ENCODE measurements at places on chromosomes 16 and 17.

DNA sequence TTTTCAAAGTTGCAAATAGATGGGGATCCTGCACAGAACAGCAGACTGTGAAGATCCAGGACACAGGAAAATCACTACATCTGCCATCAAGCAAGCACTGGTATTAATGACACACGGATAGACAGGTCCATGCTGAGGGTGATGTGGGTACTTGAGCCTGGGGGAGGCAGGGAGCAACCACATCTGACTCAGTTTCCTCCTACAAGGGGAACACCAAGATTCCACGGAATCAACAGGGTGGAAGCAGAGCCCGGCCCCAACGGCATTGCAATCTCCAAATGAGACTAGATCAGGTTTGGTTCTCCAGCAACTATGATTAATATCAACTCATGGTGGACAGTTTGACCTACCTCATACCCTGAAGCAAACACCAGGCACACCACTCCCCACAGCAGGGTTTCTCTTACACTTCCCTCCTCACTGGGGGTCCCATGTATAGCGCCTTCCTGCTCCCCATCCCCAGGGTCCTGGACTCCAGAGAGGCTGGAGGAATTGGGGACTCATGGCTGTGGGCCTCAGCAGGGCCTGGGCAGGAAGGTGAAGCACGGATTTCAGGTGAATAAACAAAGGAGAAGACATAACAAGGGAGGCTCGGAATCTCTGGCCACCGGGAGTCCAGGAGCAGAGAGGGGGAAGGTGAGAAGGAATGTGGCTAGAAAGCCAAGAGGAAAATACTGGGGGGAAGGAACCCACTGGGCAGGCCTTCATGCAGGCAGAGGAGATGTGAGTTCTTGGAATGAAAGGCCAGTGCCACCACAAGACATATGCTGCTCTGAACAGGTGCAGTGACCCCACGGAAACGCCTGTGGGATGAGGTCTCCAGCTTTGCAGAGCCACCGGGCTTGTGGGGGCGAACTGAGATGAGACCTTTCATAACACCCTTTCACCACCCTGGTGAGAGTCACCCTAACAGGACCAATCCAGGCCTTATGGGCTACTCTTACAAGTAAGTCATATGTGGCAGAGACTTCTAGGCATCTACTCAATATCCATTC, 29.5 kb upstream of the PIK3R6 start:
- no peak for DNase-seq

- no peak for DNase-seq
Observed at GRCh38 chr16:7391694-7392093, 59.0 kb downstream of the RBFOX1 start.

- peak; percentile 87 for DNase-seq
Observed at GRCh38 chr17:28133562-28133970, 91.1 kb downstream of the NLK start.

DNA sequence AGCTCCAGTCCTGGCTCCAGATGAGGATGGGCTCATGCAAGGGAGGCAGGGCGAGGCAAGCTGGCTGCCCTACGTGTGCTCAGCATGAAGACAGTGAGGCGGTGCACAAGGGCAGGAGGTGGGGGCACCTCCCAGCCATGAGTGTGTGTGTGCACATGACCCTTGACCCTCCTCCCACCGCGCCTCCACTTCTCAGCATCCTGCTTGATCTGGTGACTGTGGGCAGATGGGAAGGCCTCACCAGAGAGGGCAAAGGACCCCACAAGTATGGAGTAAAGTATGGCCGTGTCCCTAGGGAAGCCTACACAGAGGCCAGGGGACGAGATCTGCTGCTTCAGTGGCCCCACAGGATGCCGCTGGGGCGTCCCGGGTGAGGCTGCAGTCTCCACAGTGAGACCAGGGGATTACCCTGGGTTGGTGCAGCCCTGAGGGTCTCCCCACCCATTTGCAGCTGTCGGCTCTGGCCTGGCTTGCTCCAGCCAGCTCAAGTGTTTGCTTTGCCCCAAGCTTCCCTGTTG, 7.9 kb upstream of the RNF222 start:
- no peak for DNase-seq

- DNase-seq = no peak
Observed at GRCh38 chr16:48086422-48086821, 69.4 kb downstream of the ABCC12 start.

DNA sequence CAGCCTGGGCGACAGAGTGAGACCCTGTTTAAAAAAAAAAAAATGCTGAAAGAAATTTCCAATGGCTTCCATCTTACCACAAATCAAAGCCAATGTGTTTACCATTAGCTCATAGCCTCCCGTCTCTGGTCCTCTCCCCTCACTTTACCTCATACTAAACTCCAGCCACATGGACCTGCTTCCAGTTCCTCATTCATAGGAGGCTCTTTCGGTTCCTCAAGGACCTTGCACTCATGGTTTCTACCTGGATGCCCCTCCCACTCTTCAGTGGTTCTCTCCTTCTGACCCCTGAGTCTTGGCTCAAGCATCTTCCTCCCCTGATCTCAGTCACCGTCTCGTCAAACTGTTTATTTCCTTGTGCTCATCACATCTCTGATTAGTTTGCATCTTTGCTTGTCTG, 3.8 kb upstream of the DEF8 start:
- no peak for DNase-seq

DNA sequence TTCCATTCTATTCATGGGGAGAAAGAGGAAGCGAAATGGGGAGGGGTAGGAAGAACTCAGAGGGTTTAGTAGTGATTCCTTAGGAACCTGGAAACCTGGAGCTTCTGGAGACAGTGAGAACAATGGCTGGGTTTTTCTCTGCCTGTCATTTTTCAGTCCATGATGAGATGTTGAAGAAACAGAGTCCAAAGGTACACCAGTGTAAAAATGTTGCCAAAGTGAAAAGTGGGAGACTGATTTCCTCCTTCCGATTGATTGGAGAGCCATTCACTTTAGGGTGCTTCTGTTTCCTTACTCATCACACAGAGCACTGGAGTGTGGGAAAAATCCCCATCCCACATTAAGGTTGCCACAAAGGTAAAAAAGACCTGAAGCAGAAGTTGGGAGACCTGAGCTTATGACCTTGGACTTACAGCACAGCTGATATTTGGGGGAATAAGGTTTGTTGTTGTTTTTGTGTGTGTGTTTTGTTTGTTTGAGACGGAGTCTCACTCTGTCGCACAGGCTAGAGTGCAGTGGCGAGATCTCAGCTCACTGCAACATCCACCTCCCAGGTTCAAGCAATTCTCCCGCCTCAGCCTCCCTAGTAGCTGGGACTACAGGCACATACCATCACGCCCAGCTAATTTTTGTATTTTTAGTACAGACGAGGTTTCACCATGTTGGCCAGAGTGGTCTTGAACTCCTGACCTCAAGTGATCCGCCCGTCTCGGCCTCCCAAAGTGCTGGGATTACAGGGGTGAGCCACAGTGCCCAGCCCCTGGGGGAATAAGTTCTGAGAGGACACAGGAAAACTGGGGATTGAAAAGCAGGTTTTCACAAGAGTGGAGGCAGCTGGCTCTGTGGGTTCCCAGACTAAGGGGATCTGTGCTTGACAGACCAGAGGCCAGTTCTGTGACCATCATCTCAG, 1.4 kb upstream of the DHX8 start:
- no peak for DNase-seq

DNA sequence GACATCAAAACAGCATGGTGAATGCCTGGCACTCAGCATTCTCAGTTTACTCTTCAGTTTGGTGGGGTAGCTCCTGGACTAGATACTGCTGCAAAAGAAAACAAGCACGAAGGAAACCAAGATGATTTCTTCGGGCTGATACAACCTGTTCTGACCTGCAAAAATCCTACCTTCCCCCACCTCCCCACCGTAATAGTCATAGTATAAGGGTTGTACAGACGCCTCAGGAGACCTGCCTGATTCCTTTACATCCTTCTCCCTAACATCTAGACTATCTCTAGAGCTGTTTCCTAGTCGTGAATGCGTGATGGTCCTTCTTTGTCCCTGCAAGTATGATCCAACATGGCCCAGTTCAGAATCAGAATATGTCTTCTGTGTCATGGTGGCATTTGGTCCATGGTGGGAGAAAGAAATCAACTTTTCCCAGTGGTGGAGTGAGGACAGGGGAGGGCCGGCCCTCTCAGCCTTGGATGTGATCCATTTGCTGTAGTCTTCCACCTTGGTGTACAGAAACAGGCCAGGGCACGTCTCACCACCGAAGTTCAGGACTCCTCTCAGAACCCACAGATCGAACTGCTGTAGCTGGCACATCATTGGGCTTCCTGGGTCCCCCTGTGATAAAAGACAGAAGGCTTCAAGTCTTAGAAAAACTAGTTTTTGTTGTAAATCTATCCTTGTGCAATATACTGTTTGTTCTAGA, 14.5 kb downstream of the PRSS54 start:
- DNase-seq = no peak

- DNase-seq = no peak
Observed at GRCh38 chr16:22296225-22297113, 740 bp upstream of the POLR3E start.

GRCh38 chr16:15749371-15749770, 99.3 kb downstream of the NDE1 start:
- DNase-seq = no peak

GRCh38 chr16:2813771-2814221, 3.2 kb upstream of the PRSS21 start:
- DNase-seq = no peak

- DNase-seq = no peak
Observed at GRCh38 chr17:29149431-29150064, 30.6 kb downstream of the MYO18A start.

DNA sequence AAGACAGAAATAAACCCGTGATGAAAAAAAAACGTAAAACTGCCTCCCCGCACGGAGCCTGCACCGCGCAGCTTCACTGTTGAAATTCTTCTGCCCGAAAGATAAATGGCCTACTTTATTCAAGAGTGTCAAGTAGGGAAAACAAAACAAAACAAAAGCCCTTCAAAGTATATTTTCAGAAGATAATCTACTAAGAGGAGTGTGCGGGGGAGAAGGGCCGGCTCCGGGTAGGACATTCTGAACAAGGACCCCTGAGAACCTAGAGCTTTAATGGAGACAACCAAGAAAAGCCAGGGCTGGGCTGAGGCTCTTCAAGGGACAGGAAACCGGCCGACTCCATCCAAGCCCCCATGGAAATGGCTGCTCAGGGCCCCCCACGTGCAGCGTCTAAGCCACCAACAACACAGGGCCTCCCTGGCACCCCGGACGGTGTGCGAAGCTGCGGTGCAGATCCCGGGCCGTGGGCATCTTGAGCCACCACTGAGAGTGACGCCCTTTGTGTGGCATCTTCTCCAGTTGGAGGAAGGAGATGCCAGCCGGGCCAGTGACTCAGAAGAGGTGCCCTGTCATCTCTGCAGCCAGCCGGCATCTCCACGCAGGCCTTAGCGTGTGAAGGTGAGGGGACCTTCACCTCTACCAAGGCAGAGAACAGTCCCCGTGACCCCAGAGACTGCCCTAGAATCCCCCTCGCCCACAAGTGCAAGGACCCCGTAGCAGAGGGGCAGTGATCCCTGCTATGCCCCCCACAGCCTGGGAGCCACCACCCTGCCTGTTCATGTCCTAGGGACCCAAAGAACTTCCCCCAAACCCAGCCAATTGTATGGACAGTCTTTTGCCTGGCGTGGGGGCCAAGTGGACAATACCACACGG, 250.8 kb downstream of the C16orf95 start:
- no peak for DNase-seq

DNA sequence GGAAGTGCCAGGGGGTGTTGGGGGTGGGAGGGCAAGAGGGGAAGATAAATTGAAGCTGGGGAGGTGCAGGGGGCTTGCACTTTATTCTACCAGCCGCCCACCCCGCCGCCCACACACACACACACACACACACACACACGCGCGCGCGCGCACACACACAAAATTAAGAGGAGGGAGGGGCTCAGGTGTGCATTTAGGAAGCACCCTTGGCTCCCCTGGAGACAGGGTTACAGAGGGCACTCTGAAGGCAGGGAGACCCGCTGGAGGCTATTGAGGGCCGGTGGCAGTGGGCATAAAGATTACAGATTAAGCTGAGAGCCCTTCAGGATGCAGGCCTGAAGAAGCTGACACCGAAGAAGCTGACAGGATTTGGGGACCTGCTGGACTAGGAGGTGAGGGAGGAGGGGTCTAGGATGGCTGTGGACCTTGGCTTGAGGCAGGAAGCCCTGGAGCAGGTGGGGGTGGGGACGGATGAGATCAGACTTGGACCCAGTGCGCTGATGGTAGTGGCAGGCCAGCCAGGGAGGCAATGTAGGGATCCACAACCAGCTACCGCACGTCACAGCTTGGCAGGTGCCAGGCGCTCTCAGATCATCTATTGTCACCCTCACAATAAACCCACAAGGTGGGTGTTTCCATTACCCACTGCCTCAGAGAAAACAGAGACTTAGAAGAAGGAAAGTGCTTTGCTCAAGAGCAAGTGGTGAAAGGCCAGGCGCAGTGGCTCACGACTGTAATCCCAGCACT, 772 bp upstream of the SAMD14 start:
- no peak for DNase-seq

DNA sequence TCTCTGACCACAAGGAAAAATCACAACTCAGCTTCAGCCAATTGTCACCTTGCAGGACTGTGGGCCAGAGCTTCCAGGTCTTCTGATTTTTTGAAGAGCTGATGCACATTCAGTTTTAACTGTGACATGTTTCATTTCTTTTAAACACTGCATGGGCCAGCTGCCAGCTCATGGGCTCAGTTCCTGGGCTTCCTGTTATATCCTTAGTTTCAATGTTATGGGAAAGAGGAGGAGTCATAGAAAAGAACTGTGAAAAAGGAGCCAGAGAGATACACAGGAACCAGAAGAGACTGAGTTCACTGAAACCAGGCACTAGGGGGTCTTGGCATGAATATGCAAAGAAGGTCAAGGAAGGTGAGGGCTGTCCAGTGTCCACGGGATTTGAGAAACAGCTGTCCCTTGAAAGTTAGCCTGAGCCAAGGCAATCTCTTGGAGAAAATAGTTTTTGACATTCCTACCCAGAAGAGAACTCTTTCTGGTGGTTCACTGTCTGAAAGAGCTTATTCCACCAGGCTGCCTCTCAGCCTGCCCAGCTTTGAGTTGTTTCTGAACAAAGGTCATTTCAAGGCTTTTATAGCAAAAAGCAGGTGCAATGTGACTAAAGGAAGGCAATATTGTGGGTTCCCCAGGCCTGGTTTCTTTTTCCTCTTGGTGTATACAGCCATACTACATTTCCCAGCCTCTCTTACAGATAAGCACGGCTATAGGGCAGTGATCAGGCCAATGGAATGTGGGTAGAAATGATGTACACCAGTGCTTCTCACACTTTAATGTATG, 10.5 kb downstream of the PDILT start:
- no peak for DNase-seq

DNA sequence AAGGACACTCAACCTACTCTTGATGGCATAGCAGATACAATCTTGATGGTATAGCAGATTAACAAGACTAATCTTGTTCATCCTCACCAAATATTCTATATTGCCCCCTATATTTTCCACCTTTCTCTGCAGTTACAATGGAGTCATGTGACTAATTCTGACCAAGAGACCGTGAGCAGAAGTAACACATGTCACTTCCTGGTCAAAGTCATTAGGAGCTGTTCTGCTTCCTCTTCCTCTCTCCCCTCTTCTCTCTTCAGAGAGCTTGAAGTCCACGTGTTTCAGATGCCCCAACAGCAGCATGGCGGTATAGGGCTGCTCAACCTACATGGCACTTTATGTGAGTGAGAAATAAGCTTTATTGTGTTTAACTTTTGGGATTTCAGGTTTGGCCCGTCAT, 55.3 kb upstream of the ERCC4 start:
- no peak for DNase-seq

Measured in EL (cell line).